Right lung (tissue), 10 donors: ENCODE measurements at places on chromosomes 1 and 21.

GRCh38 chr1:235357485-235358373 is 9.5 kb upstream of the TBCE start:
- no peak for DNase-seq

- DNase-seq = no peak
Observed at GRCh38 chr1:89687254-89687653, 54.3 kb downstream of the LRRC8C start.

- no peak for DNase-seq
Observed at GRCh38 chr1:17346046-17346789, 25.8 kb upstream of the PADI6 start.

DNA sequence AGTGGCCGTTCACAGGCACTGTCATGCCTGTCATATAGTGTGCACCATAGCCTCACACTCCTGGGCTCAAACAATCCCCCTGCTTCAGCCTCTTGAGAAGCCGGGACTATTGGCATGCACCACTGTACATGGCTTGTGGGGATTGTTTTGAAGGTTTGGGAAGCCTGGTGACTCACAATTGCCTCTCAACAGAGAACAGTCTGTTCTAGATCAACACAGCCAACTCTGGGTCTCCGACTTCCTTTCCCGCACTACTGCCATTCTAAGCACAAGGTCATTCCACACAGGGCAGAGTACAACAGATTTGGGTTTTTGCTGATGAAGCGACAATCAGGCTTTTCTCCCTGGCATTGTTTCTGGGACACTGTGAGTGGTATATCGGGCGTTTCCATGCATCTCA is 15.5 kb upstream of the AHCTF1 start:
- no peak for DNase-seq

- DNase-seq = no peak
Observed at GRCh38 chr1:228087771-228088251, 5.3 kb downstream of the ARF1 start.

DNA sequence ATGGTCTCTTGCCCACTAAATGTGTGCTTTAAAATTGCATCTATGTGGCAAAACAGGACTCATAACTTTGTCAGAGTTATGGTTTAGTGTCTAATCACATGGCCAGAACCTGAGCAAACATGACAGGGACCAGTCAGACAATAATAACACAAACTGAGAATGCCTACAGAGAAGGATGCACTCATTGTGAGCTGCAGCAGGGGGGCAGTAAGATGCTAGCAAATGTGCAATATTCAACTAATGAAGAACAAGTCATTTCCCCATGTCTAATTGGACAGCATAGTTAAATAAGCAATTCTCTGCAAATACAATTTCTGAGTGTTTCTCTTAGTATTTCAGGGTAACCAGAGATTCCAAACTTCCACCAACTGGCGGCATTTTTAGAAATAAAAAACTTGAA is 30.8 kb downstream of the SPAG17 start:
- no peak for DNase-seq
